ENCODE measurements at places on chromosomes 2 and 18.

GRCh38 chr2:105515581-105516415 lies 116.9 kb upstream of the FHL2 start:
- DNase-seq: peak; percentile 66

DNA sequence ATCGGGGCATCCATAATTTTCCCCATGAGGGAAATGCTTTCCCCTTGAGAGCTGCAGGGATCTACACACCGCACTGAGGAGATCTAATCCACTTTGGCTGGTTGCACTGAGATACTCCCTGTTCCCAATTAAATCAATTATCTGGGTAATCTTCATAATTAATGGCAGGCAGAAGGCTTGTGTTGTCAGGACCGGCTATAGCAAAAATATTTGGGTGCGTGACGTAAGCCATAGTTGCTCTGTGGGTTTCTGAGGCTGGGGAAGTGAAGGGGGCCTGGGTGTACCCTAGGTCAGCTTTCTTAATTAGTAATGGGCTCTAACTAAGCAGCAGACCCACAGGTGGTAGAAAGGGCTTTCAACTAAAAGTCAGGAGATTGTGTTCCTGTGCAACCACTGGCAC lies 62.8 kb upstream of the UPP2 start:
- DNase-seq: no peak

DNA sequence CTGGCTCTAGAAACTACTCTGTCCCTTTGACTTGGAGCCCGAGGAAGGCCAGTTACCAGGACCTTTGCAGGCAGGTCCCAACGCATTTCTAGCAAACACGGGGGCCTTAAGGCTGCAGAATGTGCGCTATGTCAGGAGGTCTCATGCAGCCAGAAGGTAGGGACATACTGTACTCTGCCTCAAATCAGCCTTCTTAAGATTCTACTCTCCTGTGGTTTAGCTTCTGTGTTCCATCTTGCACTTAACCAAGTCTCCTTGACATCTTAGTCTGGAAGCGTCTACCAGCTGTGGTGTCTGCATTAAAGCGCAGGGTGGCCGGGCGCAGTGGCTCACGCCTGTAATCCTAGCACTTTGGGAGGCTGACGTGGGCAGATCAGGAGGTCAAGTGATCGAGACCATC lies 65.5 kb downstream of the STEAP3 start:
- DNase-seq: peak; percentile 62

DNA sequence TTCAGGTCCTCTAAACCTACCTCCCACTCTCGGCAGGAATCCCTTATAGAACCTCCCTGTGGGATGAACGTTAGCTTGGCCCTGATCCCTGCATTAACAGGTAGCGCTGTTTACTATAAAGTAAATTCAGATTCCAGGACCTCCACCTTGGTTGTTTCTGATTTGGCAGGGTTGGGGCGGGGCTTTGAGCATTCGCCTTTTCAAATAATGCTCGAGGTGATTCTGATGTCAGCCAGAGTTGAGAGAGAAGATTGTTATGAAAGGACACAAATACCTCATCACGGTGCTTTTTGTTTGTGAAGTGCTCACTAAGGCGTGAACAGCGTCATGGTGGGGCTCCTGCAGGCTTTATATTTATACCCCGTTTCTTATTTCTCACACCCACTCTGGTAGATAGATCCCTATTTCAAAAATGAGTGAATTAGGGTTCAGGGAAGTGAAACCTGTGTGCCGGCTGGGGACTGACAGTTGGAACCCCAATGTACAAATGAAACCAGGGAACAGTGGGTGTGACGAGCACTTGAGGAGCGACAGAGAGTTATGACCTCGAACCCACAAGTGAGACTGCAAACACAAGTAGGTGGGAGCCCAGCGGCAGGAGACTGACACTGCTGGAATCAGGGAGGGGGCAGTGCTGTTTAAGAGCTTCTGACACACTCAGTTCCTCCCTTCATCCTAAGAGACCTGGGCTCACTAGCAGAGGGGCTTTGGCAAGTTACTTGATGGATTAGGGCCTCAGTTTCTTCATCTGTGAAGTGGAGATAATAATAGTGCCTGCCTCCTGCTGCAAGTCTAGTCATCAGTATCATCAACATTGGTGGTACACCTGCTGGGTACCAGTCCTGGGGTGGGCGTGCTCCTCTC lies 14.2 kb upstream of the CXCR4 start:
- no peak for DNase-seq

DNA sequence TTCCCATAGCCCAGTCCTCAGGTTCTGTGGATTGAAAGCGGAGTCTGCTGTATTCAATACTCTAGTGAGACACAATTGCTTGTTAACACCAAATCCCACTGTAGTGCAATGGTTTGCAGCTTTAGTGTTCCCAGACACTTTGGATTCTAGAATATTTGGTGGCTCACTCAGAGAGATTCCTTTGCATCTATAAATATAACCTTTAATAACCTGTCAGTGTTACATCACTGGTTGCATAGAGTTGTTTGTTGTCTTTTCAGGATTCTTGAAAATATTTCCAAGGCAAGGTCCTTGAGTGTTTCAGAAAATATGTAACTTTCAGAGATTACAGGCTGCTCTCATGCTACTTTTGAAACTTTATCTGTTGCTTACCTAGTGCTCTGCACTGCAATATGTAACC lies 157.5 kb downstream of the ZEB2 start:
- peak; percentile 46 for DNase-seq

- DNase-seq: peak; percentile 82
Measured at GRCh38 chr18:75607701-75608100, 180.2 kb upstream of the SMIM21 start.

GRCh38 chr18:77191071-77191751 lies 58.4 kb upstream of the GALR1 start:
- DNase-seq: peak; percentile 74

GRCh38 chr2:224466304-224466895 lies 64.5 kb upstream of the FAM124B start:
- no peak for DNase-seq

GRCh38 chr2:112750560-112750843 lies 13.9 kb downstream of the CKAP2L start:
- DNase-seq: peak; percentile 27

GRCh38 chr18:44855681-44856080 lies 175.0 kb downstream of the SETBP1 start:
- no peak for DNase-seq

DNA sequence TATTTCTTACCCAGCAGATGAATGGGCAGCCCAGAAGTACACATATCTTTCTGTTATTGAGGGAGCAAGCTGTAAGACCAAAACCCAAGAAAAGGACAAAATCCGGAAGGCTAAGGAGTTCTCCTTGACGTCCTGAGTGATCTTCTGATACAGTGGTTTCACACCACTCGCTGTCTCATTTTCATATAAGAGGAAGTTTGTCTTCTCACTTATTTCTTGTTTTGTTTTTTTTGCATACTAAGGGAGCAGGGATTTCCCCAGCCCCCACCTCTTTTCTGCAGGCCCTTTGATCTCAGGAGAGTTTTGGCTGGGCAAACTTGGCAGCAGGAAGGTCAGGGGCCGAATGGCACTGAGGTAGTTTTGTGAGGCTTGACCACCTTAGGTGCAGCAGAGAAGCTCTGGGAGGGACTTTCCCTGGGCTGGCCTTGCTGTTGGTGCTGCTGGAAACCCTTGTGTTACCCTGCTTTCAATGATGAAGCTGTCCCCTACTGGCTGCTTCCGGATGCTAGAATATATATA lies 13.3 kb downstream of the CHRNA1 start:
- no peak for DNase-seq
